ENCODE measurements at places on chromosomes 13 and 19. TPM values are rescaled to one million over a fixed set of nuclear protein-coding genes. Genes with fewer than 3 reads are reported as not detected.

GRCh38 chr13:27043013-27043412 lies 128.6 kb downstream of the USP12 start:
- DNase-seq = no peak

DNA sequence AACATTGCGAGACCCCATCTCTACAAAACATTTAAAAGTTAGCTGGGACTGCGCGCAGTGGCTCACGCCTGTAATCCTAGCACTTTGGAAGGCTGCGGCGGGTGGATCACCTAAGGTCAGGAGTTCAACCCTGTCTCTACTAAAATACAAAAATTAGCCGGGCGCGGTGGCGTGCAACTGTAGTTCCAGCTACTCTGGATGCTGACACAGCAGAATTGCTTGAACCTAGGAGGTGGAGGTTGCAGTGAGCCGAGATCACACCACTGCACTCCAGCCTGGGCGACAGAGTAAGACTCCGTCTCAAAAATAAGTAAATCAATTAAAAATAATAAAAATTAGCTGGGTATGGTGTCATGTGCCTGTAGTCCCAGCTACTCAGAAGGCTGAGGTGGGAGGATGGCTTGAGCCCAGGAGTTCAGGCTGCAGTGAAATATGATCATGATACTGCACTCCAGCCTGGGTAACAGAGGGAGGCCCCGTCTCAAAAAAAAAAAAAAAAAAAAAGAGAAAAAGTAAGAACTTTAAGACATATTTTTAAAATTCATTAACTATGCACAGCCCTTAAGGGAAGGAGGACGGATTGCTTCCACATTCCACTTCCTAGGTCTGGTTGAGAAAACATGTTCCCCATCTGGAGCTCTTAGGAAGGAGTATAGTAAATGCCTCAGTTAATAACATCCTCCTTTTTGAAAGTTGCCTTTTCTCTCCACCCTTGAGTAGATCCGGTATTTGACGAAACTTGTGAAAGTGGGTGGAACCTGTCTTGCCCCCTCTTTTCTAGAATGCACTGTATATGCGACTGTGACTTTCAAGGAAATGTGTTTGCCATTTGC lies 26.1 kb downstream of the EXOC3L2 start:
- DNase-seq = no peak

GRCh38 chr13:41835871-41836270 lies 125.0 kb downstream of the VWA8 start:
- DNase-seq = no peak

GRCh38 chr19:39647918-39648317 lies 7.8 kb upstream of the LGALS16 start:
- DNase-seq = no peak

GRCh38 chr13:32113532-32113931 lies 82.0 kb downstream of the FRY start:
- no peak for DNase-seq

DNA sequence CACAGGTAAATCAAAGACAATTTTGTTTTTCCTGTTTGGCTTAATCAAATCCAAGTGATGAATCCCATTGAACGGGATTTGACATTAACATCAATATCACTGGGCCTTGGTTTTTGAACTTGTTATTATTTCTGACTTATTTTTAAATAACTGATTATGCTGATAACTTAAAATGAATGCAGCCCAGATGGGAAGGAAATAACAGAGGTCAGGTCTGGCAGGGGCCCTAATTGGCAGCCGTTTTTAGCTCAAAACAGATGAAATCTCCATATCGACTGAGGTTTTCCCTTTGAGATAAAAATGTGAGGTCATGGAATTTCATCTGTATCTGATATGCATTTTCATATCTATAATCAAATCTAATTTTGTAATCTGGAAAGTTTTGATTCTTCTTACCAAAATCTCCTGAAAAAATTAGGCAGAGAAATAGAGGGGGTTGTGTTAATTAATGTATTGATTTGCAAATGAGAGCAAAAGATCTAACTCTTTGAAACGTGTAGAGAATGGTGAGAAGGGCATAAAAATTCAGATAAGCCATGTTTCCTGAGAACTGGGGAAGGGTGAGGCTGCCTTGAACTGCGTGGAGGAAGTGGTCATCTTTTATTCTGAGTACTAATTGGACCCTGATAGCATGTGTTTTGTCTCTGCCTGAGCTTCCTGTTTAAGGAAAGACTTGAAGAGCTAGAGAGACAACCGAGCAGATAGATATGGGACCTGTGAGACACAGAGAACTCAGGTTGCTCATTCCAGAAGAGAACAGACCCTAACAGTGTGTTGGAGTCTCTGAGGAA lies 98.2 kb upstream of the C1QTNF9B start:
- DNase-seq = no peak

DNA sequence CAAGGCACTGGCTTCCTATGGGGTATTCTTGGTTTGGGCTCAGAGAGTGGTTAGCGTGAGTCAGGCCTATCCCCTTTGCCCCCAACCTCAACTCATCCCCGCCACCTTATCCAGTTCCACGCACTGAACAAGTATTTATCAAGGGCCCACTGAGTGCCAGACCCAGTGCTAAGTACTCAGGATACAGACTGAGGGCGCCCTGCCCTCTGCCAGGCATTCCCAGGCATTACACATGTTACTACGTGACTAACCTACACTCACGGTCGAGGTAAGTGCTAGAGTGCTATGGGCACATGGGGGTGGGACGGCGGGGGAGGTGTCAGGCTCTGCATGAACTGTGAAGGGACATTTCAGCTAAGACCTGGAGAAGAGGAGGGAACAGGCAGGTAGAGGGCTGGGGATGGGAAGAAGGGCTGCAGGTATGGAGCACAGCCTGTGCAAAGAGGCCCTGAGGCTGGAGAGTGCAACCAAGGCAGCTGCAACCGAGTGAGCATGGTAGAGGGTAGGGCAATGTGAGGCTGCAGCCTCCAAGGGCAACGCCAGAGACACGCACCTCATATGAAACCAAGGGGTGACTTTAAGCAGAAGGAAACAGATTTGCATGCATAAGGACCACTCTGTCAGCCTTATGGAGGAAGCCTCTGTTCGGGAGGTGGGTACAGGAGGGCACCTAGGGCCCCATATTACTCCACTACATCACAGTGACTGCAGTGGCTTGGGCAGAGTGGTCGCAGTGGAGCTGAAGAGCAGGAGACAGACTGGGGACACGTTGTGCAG lies 22.5 kb downstream of the DHRS12 start:
- peak; percentile 29 for DNase-seq

DNA sequence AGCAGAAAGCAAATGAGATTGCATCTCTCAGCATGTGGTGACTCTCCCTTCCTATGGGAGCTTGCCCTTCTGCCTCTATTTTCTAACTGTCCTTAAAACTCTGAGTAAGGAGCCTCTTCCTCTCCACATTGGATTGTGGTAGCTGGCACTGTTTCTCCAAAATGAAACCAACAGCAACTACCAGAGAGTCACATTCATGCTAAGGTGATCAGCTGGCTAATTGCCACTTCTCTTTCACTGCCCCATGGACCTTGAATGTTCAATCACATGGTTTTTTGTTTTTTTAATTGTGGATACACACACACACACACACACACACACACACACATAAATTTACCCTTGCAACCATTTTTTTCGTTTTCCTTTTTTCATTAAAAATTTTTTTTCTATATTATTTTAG lies 154.7 kb upstream of the TSC22D1 start:
- DNase-seq = no peak

GRCh38 chr19:35332817-35333216 lies 3.8 kb downstream of the CD22 start:
- DNase-seq = peak; percentile 25

DNA sequence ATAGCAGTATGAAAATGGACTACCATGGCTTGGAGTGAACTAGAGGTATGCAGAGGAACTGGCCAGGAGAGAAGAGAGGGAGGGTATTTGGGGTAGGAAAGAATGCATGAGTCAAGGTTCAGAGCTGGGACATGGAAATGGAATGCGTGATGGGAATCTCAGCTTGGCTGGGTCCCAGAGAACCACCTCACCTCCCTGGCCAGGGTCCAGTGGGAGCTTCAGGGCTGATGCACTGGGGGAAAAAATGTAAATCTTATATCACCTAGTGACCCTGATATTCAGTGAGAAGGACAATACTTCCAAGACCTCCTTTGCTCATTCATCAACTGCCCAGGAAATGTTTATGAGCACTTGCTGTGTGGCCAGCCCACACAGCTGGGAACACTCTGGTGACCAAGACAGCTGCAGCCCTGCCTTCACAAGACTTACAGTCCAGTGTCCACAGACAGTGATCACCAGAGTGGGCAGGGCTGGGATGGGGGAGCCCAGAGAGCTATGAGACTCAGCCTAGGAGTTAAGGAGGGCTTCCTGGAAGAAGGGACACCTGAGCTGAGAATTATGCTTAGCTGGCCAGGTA lies 12.8 kb downstream of the IGSF23 start:
- no peak for DNase-seq

DNA sequence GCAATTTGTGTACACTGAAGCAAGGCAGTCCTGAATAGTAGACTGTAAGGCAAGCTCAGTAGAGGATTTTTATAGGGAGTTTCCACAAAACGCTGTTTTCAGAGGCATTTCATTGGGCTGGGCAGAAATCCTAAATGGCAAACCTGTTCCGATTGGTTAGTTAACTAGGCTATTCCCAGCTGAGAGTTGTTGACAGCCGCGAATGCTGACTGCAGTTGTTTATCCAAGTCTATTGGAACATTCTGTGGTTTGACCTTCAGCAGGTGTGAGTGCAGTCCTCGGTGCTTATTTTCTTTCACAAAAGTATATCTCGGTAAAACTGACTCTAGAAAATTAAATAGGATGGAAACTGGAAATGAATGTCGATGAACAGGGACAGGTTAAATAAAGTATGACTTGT lies 45.4 kb downstream of the TPT1 start:
- DNase-seq = no peak

DNA sequence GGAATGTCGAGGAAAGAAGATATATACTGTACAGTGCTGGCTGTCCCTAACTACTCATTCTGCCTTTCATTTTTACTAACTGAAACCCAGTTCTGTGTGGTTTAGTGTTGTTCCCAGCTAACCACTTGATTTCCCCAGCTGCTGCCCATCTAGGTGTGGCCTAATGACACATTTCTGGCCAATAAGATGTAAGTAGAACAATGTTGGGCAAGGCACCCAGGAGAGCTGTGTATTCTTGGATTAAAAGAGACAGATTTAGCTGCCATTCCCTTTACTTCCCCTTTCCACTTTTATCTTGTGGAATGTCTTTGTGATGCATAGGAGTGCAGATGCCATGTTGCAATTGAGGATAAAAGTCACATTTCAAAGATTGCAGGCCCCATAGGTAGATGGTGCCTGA lies 28.3 kb upstream of the PCDH9 start:
- no peak for DNase-seq

- no peak for DNase-seq
Measured at GRCh38 chr13:25167382-25168174, 4.5 kb downstream of the AMER2 start.

DNA sequence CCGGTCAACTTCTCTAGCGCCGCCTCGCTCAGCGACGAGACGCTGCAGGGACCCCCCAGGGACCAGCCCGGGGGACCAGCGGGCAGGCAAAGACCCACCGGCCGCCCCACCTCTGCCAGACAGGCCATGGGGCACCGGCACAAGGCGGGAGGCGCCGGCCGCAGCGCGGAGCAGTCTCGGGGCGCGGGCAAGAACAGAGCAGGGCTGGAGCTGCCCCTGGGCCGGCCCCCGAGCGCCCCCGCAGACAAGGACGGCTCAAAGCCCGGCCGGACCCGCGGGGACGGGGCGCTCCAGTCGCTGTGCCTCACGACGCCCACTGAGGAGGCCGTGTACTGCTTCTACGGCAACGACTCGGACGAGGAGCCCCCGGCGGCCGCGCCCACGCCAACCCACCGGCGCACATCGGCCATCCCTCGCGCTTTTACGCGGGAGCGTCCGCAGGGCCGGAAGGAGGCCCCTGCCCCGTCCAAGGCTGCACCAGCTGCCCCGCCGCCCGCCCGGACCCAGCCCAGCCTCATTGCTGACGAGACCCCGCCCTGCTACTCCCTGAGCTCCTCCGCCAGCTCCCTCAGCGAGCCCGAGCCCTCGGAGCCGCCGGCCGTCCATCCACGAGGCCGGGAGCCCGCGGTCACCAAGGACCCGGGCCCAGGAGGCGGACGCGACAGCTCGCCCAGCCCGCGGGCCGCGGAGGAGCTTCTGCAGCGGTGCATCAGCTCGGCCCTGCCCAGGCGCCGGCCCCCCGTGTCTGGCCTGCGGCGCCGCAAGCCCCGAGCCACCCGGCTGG lies 11.3 kb downstream of the C19orf25 start:
- DNase-seq = no peak

- no peak for DNase-seq
Measured at GRCh38 chr13:98044301-98044700, 90.8 kb downstream of the IPO5 start.

GRCh38 chr19:36939153-36939552 lies 23.0 kb downstream of the ZNF568 start:
- no peak for DNase-seq

GRCh38 chr13:76828316-76828741 lies 57.9 kb downstream of the KCTD12 start:
- no peak for DNase-seq

DNA sequence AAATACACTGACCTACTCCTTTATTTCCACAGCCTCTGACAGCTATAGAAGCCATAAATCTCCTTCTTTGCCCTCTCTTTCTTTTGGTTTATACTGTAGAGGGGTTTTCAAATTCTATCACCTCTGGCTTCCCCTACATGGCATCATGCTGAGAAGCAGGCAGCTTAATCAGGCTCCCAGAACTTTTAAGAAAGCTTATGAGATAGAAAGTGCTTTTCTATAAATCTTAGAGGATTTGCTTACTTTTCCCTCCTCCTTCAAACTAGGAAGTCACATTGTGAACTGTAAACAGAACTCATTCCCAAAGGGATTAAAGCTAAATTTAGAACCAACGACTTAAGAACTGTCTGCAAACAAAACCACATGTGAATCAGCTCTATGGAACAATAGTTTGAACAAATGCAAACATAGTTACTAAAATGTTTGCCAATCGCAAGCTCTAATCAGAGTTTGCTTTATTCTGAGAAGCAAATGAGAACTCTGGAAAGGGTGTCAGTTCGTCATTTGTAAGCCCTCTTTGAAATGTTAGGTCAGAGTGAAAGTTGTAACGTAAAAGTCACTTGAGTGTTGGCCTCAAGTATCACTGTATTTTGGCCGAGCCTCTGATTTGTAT lies 344.1 kb downstream of the RFC3 start:
- DNase-seq = no peak

GRCh38 chr19:16076958-16077611 lies 790 bp downstream of the TPM4 start:
- DNase-seq = no peak

DNA sequence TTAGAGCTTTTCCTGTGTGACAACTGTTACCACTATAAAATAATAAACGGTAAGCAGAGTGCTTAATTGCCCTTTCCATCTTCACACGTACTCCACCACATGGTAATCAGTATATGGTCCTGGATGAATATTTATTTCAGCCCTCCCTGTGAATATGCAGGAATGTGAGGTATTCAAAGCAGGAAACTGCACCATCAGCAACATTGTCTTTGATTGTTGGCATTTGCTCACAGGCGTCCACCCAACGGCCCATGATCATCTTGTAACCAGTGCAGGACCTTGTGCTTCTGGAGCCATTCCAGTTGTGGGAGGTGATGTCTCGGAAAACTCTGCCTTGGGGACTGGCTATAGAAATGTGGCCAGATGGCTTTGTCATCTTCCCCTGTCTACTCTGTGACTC lies 132.6 kb downstream of the COG6 start:
- no peak for DNase-seq

NFIX gene
- total RNA-seq = 1.5 TPM

ZNF665 gene
- total RNA-seq = 4.0 TPM

GNG7 gene
- total RNA-seq = 1.1 TPM

TJP3 gene
- 3.5 TPM for total RNA-seq

DIAPH3 gene
- total RNA-seq = 22.5 TPM

ZNF723 gene
- not detected for total RNA-seq

ACP5 gene
- 33.9 TPM for total RNA-seq

KCNRG gene
- total RNA-seq = 0.42 TPM

NKG7 gene
- total RNA-seq = 67.2 TPM

SMIM44 gene
- total RNA-seq = not detected

Data from activated CD4-positive, alpha-beta T cell treated with anti-CD3 and anti-CD28 coated beads, Interleukin-2, amount 10 ng/mL, durations not matched to agents 7 days and 5 days (primary cell).